IPS DF 19.7 (cell line): ENCODE measurements at places on chromosomes 7 and 10.
A peak's percentile ranks its signal among the peaks of the same experiment; 100 is the strongest.

DNA sequence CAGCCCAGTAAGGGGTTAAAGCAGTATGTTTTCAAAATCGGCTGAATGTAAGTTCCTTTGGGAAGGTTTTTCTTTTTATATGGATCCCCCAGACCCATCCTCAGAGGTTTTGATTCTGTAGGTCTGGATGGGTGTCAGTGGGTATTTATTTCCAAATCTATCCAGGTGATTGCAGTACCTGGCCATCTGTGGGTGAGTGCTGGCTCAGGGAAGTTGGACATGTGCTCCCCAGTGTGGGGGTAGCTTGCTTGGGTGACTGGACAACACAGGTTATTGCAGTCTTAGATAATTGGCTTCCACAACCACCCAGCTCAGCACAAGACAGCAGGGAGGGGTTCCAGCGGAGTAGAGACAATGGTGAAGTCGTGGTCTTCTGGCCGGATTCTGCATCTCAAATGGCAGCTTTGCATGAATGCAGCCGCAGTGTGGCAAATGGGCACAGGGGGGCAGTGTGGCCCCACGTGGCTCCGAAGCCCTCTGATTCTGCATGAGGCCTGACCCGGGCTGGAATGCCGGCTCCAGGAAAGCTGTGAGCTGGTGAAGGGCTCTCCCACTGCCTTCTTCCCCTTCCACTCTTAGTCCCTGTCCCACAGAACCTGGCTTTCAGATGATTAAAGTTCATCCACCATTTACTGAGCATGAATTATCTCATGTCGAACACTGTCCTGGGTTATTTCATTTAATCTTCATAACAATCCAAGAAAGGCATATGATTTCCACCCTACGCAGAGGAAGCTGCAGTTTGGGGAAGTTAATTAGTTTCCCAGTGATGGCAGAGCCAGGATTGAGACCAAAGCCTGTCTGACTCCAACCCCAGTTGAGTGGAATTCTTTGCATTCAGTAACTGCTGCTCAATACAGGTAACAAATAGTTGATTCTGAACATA lies 64.5 kb upstream of the SYPL1 start:
- peak; percentile 56 for DNase-seq

DNA sequence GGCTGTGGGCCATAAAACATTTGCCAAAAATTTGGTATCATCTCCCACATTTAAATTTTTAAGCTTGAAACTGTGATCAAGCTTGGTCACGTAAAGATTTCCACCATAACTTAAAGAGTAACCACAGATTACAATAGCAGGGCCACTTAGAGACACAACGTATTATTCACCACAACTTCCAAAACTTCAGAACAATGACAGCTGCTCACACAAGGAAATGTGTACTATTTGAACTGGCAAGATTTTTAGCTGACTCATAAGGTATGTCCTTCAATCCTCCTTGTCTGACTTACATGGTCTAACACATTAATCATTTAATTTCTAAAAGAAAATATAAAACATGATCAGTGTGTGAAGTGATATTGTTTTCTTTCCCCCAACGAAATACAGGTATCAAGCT lies 234.5 kb downstream of the PARD3 start:
- DNase-seq: no peak

- DNase-seq: no peak
These were observed 879.9 kb upstream of the LRRN3 start for GRCh38 chr7:110210941-110211608.

DNA sequence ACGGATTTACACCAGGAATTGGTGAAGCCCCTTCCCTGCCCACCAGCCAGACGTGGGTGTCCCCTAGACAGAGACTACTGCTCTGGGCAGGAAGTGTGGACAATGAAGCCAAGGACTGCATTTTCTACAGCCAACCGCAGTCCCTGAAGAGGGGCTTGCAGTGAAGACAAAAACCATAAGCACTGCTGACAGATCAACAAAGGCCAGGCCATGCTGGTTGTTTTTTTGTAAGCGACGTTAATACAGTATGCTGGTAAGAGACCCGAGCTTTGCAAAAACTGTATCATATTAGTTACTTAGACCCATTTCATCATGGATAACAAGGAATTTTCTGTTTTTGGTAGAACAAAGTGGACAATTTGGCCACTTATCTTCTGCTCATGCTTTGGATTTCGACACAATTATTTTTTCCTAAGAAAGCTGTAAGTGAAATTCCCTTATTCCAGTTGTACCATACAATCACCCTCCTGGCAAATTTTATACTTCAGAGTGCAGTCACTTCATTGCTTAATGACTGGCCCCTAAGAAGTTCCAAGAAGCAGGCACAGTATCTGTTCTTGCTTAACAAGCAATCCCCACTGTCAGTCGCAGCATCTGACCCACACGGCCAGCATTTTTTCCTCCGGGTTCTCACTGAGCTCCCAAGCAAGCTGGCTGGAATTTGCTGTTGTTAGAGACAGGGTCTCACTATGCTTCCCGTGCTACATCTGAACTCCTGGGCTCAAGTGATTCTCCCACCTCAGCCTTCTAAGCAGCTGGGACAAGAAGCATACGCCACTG lies 163.5 kb downstream of the PARD3 start:
- DNase-seq: no peak

DNA sequence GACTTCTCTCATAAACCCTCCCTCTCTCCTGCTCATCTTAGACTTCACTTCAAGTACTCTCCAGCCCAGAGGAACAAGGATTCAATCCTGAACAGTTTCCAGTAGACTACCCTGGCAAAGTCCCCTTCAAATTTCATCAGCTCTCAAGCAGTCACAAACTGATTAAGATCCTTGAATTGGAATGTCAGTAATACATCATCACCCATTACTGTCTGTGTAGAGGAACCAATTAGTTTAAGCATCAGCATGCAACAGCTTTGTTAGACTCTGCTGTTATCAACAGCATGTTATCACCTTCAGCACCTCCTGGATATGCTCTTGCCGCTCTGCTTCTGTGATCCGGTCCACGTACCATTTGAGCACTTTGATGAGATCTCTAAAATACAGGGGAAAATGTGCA lies 307.0 kb upstream of the IMMP2L start:
- DNase-seq: no peak

DNA sequence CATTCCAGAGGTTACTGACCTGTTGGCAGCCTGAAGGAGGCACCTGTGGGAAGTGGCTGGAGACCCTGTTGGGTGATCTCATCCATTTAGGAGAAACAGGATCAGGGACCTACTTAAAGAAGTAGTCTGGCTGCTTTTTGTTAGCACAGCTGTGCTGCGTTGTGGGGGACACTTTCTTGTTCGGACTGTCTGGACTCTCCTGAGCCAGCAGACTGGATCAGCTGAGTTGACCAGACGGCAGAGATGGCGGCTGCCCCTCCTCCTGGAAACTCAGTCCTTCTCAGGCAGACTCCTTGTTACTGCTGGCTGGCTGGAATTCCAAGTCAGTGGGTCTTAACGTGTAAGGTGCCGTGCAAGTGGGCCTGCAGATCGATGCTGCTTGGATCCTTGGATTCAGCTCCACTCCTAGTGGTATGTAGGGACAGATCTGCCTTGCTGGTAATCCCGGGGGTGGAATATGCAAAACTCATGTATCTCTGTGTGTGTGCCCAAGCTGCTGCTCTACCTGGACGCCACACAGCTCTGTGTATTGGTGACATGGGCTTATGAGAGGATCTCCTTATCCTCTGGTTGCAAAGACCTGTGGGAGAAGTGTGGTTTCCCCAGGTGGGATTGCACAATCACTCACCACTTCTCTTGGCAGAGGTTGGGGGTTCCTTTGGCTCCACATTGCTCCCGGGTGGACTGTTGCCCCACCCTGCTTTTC lies 87.3 kb downstream of the CCSER2 start:
- DNase-seq: no peak

GRCh38 chr10:53619671-53620070 lies 847.1 kb upstream of the MBL2 start:
- no peak for DNase-seq
